ENCODE measurements at places on chromosomes 6 and 20.
A peak's percentile ranks its signal among the peaks of the same experiment; 100 is the strongest.

- no peak overlapping the region for H3K4me3 ChIP-seq
- peak; percentile 34 for DNase-seq
- no peaks in the 10 kb centered on the region for H3K36me3 ChIP-seq
- H3K27me3 ChIP-seq: no peaks in the 10 kb centered on the region
- no peak overlapping the region for H3K27ac ChIP-seq
- H3K4me1 ChIP-seq: peaks cover 14% of the 10 kb centered on the region
Observed at GRCh38 chr6:112979830-112980229, 632.7 kb downstream of the RFPL4B start.

DNA sequence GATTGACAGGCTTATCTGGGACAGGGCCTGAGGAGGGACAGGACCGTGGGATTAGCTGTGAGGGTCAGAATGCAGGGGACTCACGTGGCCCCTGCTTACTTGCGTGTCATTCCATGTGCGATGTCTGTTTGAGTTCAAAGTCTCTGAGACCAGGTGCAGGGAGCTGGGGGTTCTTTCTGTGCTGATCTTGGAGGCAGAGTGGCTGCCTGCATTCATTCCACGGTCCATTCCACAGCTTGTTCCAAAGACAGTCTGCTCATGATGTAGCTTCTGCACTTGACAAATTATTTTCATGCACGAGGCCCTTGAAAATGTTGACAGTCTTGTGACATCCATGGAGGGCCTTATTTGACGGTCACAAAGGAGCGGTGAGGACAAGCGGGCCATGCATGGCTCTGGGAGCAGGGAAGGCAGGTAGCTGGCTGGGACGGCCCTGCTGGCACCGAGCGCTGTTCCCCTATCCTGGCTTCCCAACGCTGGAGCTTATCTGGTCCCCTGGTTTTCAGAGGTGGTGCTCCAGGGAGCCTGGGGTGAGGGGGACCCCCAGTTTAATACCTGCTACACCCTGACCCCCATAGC is 156.3 kb upstream of the RNF24 start:
- H3K36me3 ChIP-seq: no peaks in the 10 kb centered on the region
- H3K4me1 ChIP-seq: peaks cover 11% of the 10 kb centered on the region
- no peaks in the 10 kb centered on the region for H3K27me3 ChIP-seq
- H3K27ac ChIP-seq: peak overlapping the region; percentile 42
- DNase-seq: peak; percentile 26

DNA sequence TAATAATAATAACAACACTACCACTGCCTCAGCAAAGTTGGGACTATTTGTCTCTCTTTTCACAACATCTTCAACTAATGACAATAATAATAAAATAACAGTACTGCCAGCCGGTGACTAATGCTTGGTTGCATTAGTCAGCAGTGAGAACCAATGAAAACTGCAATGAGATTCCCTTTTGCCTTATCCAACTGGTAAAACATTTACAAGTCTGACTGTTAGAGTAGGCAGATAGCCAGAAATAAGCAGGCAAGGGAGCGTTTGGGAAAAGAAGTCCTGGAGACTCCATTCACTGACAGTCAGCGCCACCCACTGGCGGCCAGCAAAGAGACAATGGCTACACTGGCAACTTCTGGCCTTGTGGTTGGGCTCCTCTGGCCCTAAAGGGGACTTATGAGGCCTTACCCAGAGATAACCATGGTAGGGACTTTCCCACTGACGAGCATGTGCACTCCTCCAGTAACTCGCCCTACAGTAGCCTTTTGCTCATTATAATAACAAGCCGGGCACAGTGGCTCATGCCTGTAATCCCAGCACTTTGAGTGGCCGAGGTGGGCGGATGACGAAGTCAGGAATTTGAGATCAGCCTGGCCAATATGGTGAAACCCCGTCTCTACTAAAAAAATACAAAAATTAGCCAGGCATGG is 3.4 kb upstream of the NSFL1C start:
- DNase-seq: peak; percentile 97
- H3K4me3 ChIP-seq: peak overlapping the region; percentile 47
- H3K36me3 ChIP-seq: no peaks in the 10 kb centered on the region
- peaks cover 25% of the 10 kb centered on the region for H3K4me1 ChIP-seq

GRCh38 chr20:17643531-17644188 is 38.4 kb downstream of the RRBP1 start:
- H3K27ac ChIP-seq: 0 out of 2 replicates have a peak overlapping the region, but pooled peaks have one; percentile 4
- DNase-seq: no peak
- H3K27me3 ChIP-seq: no peaks in the 10 kb centered on the region
- H3K4me1 ChIP-seq: no peaks in the 10 kb centered on the region
- H3K4me3 ChIP-seq: no peak overlapping the region

GRCh38 chr20:8631271-8631670 is 437.6 kb upstream of the PLCB4 start:
- no peaks in the 10 kb centered on the region for H3K27me3 ChIP-seq
- peaks cover 14% of the 10 kb centered on the region for H3K4me1 ChIP-seq
- peak; percentile 16 for DNase-seq
- no peaks in the 10 kb centered on the region for H3K36me3 ChIP-seq
- no peak overlapping the region for H3K4me3 ChIP-seq

- H3K27me3 ChIP-seq: no peaks in the 10 kb centered on the region
- no peaks in the 10 kb centered on the region for H3K36me3 ChIP-seq
- no peak for DNase-seq
- no peak overlapping the region for H3K4me3 ChIP-seq
- H3K27ac ChIP-seq: no peak overlapping the region
Observed at GRCh38 chr6:43258180-43258579, 14.9 kb downstream of the TTBK1 start.

DNA sequence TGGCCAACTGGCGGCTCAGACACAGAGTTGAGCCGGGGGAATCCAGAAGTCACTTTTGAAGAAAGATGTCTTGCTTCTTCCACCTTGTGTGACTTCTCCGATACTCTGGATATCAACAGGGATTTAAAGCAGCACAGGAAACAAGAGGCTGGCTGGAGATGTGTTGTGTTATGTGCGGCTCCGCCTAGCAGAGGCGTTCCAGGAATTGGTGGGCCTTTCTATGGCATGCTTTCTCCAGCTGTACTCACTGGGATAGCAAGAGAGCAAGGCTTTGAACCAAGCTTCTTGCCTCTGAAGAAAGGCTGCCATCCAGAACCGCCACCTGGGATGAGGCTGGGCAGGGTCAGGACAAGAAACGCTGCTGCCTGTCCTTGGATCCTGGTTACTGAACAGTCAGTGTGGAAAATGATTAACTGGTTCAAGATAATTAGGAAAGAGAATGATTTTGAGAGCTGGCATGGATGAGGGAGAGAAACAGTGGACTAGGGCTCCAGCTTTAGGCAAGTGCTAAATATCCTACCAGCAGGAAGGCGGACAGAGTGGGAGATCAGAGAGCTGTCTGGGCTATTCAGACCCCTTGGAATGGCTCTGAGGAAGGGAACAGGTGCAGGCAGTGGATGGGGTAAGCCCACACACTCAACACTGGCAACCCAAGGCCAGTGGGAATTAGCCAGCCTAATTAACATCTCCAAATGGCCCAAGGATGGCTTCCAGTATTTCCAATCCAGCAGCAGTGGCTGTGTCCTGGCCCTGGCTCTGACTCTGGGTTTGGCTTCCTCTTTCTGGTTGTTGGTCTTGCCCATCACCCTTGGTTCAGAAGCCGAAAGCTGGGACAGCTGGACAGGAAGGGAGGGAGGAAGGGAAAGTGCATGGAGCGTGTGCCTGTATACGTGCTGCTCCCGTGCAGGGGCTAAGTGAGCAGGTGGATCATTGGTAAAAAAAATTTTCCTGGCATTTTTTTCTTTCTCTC is 31.9 kb downstream of the INSM1 start:
- H3K4me3 ChIP-seq: no peak overlapping the region
- H3K36me3 ChIP-seq: no peaks in the 10 kb centered on the region
- no peaks in the 10 kb centered on the region for H3K4me1 ChIP-seq
- H3K27me3 ChIP-seq: no peaks in the 10 kb centered on the region

DNA sequence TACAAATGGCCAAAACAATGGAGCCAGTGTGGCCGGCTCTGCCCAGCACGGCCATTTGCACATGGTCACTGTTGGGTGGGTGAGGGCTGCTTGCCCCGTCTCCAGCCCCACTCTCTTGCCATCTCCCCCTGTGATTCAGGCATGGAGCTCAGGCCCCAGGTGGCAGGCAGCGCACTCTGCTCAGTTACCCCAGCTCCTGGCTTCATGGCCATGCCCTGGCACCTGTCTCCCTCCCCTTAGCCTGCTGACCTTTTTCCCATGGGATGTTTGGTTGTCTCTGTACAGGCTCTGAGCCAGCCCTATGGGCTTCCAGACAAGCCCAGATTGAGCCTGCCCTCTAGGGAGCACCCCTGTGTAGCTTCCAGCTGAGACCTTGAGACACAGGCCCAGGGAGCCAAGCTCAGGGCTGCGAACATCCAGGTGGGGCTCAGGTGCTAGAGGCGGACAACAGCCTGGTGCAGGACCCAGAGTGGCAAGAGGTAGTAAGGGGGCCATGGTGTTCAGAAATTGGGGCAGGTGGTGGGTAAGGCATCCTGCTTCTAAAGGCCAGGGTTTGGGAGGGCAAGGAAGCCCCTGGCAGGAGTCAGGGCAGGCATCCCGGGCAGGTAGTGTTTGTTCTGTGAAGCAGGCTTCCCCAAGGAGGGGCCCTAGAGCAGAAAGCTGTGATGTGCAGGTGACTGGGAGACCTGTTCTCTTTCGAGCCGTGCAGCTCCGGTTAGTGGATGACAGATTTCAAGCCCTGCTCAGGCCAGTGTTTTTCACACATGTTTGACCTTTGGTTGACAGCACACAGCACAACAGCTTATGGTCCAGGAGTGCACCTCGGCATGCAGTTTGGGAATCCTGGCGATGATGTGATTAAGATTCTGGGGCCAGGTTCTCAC is 17.7 kb downstream of the SYNJ2 start:
- H3K27ac ChIP-seq: no peak overlapping the region
- no peak for DNase-seq
- no peaks in the 10 kb centered on the region for H3K36me3 ChIP-seq
- no peak overlapping the region for H3K4me3 ChIP-seq
- H3K27me3 ChIP-seq: no peaks in the 10 kb centered on the region

DNA sequence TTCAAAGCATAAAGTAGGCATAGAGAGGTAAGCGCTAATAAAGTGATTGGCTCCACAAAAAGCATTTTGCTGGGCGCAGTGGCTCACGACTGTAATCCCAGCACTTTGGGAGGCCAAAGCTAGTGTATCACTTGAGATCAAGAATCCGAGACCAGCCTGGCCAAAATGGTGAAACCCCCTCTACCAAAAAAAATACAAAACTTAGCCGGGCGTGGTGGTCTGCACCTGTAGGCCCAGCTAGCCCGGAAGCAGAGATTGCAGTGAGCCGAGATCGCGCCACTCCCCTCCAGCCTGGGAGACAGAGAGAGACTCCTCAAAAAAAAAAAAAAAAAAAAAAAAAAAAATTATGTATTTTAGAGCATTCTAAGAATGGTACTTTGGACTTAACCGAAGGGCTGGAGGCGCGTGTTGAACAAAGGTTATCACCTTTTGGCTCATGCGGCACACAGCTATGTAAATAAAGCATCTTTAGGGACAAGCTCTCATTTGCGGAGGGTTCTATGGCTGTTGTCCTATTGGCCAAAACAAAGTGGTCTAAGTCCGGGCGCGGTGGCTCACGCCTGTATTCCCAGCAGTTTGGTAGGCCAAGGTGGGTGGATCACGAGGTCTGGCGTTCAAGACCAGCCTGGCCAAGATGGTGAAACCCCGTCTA is 17.4 kb downstream of the HFE start:
- peak overlapping the region; percentile 79 for H3K4me3 ChIP-seq
- H3K4me1 ChIP-seq: peaks cover 22% of the 10 kb centered on the region
- H3K27ac ChIP-seq: peak overlapping the region; percentile 86
- DNase-seq: no peak
- H3K36me3 ChIP-seq: no peaks in the 10 kb centered on the region

DNA sequence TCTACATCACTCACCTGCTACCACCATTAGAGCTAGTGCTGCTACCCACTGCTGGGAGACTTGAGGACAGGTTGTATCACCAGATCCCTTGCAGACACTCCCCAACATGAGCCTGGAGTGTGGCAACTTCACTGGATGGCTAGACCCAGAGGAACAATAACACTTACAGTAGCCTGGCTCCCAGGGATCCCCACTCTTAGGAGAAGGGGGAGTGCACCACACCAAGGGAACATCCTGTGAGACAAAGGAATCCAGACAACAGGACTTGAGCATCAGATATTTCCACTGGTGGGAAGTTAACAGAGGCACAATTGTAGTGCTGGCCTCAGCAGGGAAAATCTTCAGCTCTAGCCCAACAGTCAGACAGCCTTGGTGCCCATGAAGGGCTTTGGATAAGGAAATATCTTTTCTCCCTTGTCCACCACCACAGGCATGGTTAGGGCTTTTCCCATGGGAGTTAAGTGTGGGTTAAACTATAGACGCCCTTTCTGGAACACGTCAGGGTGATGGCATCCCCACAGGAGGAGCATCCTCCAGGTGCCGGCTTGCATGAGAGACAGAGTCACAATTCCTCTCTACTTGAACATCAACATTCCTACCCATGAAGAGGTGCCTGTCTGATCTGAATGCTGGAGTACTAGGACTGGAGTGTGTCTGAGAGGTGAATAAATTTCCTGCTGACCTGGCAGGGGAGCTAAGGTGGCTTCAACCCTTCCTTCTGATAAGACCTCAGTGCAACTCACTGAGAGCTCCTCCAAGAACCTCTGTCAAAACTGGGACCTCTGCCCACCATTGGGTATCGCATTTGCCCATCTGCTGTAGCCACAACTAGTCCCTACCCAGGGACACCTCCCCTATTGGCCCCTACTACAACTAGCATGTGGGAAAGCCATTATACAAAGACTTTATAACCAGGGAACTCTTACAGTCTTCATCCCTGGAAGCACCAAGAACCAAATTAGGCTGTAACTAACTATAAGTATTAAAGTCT is 55.4 kb upstream of the SIRPG start:
- no peak overlapping the region for H3K4me3 ChIP-seq
- H3K4me1 ChIP-seq: peaks cover 9% of the 10 kb centered on the region
- no peaks in the 10 kb centered on the region for H3K36me3 ChIP-seq
- DNase-seq: peak; percentile 45
- no peak overlapping the region for H3K27ac ChIP-seq

GRCh38 chr6:24273096-24273870 is 84.6 kb downstream of the DCDC2 start:
- no peaks in the 10 kb centered on the region for H3K4me1 ChIP-seq
- no peak overlapping the region for H3K4me3 ChIP-seq
- no peak overlapping the region for H3K27ac ChIP-seq
- H3K36me3 ChIP-seq: no peaks in the 10 kb centered on the region

DNA sequence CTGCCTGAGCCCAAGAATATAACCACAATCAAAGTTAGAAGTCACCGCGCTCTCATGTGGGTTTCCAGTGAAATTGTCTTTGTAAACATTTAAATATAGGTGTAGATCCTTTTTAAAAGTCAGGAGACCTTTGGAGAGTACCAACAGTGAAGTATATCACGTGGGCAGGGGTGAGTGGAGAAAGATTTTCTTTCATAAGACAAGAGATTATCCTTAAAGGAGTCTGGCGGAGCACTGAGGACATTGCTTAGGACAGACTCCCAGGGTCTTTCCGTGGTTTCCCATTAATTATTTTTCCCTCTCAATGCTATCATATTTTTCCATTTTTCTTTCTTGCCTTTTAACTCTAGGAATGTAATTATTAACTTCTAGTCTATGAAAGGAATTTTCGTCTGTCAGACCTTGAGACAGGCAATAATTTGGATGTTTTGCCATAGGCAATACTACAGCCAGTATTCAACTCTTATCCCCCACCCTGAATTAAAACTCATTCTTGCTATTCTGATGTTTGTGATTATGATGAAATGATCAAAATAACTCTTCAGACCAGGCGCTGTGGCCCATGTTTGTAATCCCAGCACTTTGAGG is 31.4 kb downstream of the DCBLD1 start:
- DNase-seq: no peak
- no peak overlapping the region for H3K27ac ChIP-seq
- H3K27me3 ChIP-seq: no peaks in the 10 kb centered on the region
- no peak overlapping the region for H3K4me3 ChIP-seq
